ENCODE measurements at places on chromosomes 12 and 14.
A peak's percentile ranks its signal among the peaks of the same experiment; 100 is the strongest.

GRCh38 chr14:68548194-68549076 is 244.4 kb downstream of the ZFP36L1 start:
- DNase-seq = peak; percentile 84

GRCh38 chr12:51751661-51752060 is 96.9 kb downstream of the FIGNL2 start:
- no peak for DNase-seq

GRCh38 chr14:74904635-74905503 is 18.2 kb downstream of the RPS6KL1 start:
- no peak for DNase-seq

DNA sequence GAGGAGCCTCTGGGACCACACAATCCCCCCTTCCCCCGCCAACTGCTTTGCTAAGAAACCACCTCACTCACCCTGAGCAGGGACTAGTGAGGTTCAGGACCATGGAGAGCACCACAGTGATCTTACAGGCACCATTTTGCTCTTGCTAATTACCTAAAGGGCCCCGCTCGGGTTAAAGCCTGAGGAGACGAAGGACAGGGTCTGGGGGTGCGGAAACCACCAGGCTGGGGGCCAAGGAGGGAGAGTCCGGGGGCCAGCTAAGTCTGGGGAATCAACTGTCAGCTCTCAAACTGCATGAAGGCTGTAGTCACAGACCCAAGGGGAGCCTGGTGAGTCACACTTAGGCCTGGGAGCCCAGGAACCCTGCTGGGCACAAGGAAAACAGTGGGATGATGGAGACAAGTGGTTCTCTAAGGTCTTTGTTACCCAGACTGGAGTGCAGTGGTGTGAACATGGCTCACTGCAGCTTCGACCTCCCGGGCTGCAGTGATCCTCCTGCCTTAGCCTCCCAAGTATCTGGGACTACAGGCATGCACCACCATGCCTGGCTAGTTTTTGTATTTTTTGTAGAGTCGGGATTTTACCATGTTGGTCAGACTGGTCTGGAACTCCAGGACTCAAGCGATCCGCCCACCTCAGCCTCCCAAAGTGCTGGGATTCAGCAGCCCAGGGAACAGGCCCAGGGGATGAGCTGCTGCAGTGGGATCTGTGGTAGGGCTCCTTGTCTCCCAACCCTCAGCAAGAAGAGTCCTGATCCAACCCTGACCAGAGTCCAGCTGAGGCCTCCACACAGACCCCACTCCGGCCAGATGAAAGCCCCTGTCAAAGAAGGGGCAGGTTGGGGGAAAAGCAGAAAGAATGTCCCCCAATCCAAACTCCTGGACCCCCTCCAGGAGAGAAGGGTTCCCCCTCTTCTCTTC is 98.8 kb downstream of the CALM1 start:
- DNase-seq = peak; percentile 37

DNA sequence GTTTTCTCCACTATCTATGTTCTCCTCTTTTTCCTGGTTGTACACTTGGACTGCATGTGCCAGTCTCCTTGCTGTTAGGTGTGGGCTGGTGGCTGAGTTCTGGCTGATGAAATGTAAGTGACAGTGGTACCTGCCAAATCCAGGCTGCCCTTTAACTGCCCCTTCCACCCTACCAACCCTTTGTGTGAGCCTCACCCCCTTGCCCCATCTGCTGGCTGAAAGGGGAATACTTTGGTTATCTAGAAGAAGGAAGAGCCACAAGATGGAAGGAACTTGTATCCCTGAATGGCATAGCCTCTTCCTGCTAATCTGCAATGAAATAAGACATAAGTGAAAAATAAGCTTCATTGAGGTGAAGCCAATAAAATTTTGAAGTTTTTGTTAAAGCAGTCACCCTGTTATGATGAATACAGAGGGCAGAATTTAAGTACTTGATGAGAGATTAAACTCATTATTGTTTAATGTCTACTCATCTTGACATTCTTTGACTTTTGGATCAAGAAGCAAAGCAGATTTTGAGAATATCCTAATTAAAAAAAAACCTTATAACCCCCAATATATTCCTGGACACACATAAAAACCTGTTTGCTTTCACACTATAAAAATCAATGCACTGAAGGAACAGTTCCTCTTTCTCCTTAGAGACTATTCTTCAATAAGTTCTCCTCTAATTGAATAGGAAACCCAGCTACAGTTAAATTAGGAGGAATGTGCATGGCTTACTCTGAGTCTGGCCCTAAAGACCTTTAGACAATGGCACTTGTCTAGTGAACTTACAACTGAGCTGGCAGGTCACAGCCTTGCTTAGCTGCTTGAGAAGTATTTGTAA is 262.6 kb upstream of the BTG1 start:
- DNase-seq = peak; percentile 78

- DNase-seq = no peak
Observed at GRCh38 chr14:79089576-79089975, 919.4 kb downstream of the NRXN3 start.

GRCh38 chr12:14390870-14391530 is 25.5 kb downstream of the ATF7IP start:
- DNase-seq = no peak
